ENCODE measurements at places on chromosomes 7 and 10.

DNA sequence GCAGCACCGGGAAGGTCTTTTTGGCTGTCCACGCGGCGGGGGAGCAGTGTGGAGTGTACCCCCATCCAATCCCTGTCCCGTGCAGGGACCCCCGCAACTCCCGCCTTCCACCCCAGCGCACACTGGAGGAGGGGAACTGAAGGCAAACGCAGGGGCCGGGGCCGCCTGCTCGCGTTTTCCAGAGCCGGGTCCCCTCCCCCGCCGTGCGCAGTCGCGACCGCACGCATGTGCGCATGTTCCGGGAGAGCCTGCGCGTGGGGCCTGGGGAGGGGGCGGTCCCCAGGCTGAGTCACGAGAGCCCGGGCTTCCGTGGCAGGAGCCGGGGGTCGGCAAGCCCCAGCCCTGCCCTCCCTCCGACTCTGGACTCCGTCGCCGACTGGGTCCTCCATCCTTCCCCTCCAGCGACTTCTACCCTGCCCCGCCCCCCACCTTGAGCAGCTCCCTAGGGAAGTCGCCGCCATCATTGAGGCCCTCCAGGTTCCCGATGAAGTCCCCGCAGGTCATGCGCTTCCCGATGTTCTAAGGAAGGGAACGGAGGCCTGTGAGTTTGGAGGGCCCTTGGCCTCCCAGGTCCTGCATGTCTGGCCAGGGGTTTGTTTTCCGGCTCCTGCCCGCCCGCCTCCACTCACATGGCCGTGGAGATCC lies 8.0 kb downstream of the PSD start:
- DNase-seq, result no peak

- DNase-seq, result peak; percentile 17
Observed at GRCh38 chr7:99928994-99929729, at the start of gene GJC3. Gene GJC3 (minus strand): TSS chr7:99929620. CDS start chr7:99929620, 0 bp downstream.

GRCh38 chr7:10472115-10472514 lies 501.6 kb upstream of the PHF14 start:
- DNase-seq, result no peak

- no peak for DNase-seq
Observed at GRCh38 chr7:924541-925231, 29.8 kb downstream of the ADAP1 start.

DNA sequence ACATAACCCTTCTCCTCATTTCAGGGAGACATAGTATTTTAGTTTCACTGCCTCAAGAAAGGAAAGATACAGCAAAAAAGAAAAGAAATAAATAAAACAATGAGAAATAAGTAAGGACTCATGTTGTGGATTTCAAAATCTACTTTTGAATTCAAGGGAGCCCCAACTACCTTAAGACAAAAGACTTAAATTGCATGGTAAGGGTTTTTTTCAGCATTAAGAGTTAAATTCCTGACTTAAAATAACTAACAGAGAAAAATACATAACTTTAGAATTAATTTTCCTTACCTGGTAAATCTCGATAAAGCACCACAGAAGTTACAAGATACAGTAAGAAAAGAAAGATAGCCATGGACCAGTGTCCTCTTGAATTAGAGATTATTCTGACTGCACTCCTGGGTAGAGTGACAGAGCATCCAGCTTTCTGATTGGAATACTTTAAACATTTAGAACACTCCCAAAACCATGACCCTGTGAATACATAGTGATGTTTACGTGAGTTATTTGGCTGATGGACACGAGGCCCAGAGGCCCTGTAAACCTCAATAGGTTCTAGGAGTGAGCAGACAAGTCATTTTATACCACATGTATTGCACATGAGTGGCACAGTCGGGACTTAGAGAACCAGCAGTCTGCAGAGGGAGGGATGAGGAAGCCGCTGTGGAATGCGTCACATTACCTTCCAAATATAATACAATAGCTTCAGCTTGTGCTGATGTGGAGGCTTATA lies 292.5 kb upstream of the SEMA3C start:
- DNase-seq, result no peak

- no peak for DNase-seq
Observed at GRCh38 chr10:110700947-110701616, 56.9 kb downstream of the RBM20 start.

- DNase-seq, result no peak
Observed at GRCh38 chr10:121774404-121774803, 153.4 kb downstream of the ATE1 start.

GRCh38 chr10:120950051-120950561 lies 98.9 kb downstream of the WDR11 start:
- no peak for DNase-seq

- DNase-seq, result no peak
Observed at GRCh38 chr10:89985446-89985845, 284.1 kb downstream of the KIF20B start.

DNA sequence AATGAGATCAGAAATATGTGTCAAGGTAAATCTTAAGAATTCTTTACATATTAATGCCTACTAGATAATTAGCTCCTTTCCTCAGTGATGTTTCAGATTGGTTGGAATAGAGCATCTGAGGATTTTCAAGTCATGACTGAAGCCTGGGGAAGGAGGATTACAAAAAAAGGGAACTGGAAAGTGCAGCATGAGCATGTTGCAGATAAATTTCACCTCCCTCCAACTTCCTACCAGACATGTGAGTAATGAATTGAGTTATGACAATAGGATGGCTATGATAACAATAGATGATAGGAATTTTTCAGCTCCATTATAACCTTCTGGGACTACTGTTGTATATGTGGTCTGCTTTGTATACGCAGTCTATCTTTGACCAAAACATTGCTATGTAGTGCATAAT lies 104.2 kb upstream of the RAB18 start:
- no peak for DNase-seq

DNA sequence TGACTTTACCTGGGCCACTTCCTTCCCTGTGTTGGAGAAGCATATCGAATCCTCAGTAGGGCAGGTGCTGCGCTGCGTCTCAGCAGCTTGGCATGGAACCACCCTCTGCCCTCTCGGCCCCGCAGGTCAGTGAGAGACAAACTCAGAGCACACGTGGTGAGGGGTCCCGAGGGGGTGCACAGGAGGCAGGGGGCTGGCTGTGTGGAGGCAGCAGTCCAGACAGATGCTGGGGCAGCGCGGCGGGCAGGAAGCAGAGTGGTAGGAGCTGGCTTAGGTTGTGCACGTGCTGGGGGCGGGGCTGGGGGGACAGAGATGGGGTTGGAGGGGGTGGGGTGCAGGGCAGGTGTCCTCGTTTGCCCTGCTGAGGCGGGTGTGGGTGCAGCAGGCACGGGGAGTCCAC lies 33.1 kb downstream of the NUB1 start:
- no peak for DNase-seq
